ENCODE measurements at places on chromosomes 4 and X.
A peak's percentile ranks its signal among the peaks of the same experiment; 100 is the strongest.

GRCh38 chr4:38611676-38612075 lies 52.3 kb upstream of the KLF3 start:
- no peak for DNase-seq

DNA sequence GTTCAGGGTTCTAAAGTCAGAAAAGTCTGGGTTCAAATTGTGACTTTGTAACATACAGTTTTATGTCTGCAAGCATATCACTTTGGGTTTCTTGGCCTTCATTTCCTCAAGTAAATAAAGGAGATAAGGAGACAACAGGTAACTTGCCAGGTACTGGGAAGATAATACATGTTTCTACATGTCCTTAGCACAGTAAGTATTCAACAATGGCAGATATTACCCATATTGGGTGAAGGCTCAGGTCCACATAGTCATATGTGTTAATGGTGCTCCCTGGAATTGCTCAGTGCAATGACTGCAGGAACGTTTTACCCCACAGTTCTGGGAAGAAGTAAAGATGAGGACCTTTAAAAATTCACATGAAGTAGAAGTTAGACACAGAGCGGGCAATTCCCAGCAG lies 35.8 kb upstream of the GAB1 start:
- DNase-seq: no peak

- no peak for DNase-seq
Observed at GRCh38 chrX:134895805-134896581, 94.8 kb upstream of the SMIM10 start.

DNA sequence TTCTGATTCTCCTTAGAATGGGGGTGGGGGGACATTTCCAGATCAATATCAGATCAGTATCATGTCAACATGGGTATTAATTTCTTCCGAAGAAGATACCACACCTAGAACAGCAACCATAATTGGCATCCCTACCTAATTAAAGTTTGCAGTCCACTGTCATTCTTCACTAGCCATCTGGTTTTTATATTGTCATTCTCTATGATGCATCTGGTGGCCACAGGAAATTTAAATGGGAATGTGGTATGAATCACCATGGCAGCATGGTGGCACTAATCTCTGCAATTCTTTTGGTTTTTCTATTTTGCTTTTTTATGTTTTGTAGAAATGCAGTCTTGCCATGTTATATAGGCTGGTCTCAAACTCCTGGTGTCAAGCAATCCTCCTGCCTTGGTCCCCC lies 16.6 kb upstream of the UBE2D3 start:
- no peak for DNase-seq

DNA sequence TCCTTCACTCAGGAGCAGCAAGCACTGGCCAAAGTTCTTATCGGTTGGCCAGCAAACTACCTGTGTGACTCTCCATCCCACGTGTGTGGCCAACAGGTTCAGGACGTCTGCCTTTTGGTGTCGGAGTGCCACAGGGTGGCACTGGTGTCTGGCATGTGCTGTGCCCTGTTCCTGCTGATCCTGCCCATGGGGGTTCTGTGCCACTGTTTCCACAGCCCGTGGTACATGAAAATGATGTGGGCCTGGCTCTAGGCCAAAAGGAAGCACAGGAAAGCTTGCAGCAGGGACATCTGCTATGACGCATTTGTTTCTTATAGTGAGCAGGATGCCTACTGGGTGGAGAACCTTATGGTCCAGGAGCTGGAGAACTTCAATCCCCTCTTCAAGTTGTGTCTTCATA lies 4.6 kb upstream of the TLR2 start:
- no peak for DNase-seq

GRCh38 chr4:82402196-82402775 lies 28.0 kb downstream of the HNRNPDL start:
- DNase-seq: no peak

- DNase-seq: no peak
Observed at GRCh38 chr4:53717064-53717549, 125.8 kb upstream of the LNX1 start.

GRCh38 chr4:172177382-172177781 lies 364.2 kb downstream of the GALNTL6 start:
- no peak for DNase-seq

GRCh38 chrX:72609313-72609712 lies 36.7 kb upstream of the HDAC8 start:
- DNase-seq: no peak

- no peak for DNase-seq
Observed at GRCh38 chrX:30612250-30612655, 34.7 kb upstream of the TASL start.

GRCh38 chr4:1691737-1692373 lies 7.7 kb upstream of the FAM53A start:
- no peak for DNase-seq

- no peak for DNase-seq
Observed at GRCh38 chr4:158936238-158936637, 166.6 kb upstream of the RAPGEF2 start.

- DNase-seq: no peak
Observed at GRCh38 chr4:46889410-46889809, 19.6 kb downstream of the COX7B2 start.

- peak; percentile 74 for DNase-seq
Observed at GRCh38 chr4:5137927-5138326, 86.6 kb downstream of the STK32B start.

GRCh38 chr4:147485167-147485566 lies 4.3 kb downstream of the EDNRA start:
- no peak for DNase-seq

DNA sequence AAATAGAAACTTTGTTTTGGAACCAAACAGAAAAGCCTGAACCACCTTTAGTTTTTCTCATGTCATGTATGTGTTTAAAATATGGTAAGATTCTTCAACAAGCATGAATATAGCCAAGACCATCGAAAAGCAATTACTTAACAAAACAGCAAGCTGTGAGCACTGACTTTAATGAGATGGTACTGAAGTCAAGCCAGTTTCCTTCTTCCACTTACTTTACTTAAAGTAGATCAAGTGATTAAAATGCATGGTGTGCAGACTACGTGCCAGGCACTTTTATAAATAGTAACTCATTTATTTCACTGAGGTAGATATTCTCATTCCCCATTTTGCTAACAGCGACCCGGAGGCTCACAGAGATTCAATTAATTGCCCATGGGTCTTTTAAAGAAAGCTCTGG lies 46.2 kb upstream of the FGFBP2 start:
- DNase-seq: no peak

DNA sequence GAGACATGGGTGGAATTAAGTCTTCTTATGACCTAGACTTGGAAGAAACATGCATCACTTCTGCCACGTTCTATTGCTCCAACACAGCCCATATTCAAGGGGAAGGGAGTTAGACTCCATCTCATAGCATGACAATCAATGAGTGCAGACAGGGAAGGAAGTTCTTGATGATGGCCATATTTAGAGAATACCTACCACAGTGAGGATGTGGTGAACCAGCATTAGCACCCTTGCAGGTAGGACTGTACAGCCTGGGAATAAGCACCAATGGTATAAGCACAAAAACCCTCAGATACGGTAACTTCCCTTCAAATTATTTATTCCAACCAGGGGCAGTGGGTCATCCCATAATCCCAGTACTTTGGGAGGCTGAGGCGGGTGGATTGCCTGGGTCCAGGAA lies 29.8 kb downstream of the PAGE2 start:
- no peak for DNase-seq

DNA sequence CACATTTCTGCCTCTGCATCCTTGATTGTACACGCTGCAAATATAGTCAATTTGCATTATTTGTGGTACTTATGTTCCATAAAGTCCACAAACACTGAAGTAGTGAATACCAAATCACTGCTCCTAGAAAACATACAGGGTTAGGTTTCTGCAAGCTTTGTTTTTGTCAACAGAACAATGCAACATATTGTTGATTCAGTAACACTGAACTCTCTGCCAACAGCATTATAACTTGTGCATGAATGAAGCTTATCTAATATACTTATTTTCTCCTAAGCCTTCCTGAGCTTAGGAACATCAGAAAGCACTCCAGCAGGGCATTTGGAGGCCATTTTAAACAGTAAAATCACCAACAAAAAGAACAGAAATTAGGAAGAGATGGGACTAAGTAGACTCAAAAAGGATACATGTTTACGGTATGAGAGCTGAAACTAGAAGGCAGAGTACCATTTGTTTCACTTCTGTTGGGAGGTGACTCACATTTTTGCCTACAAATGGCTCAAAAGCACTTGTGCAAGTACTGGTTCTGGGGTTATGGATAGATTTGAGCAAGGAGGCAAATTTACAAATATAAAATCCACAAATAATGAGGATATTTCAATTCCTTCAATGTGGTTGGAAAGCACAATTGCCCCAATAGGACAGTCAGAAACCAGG lies 14.1 kb downstream of the COX18 start:
- no peak for DNase-seq

DNA sequence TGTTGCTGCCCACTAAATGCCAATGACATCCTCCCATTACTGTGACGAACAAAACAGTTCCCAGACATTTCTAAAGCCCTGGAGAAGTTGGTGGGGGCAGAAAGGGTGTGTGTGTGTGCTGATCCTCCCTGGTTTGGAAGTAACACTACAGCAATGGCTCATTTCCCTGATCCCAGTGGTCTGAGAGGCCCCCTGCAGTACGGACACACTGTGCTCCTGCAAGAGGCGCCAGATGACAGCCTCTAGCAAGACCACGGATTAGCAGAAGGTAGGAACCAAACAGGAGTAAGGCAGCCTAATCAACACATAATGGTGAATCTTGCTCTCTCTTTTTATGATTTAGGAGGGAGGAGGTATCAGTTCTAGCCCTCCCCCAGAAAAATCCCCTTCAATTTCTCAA lies 49.6 kb downstream of the CHRDL1 start:
- no peak for DNase-seq

GRCh38 chr4:176824645-176825366 lies 32.1 kb upstream of the VEGFC start:
- no peak for DNase-seq

DNA sequence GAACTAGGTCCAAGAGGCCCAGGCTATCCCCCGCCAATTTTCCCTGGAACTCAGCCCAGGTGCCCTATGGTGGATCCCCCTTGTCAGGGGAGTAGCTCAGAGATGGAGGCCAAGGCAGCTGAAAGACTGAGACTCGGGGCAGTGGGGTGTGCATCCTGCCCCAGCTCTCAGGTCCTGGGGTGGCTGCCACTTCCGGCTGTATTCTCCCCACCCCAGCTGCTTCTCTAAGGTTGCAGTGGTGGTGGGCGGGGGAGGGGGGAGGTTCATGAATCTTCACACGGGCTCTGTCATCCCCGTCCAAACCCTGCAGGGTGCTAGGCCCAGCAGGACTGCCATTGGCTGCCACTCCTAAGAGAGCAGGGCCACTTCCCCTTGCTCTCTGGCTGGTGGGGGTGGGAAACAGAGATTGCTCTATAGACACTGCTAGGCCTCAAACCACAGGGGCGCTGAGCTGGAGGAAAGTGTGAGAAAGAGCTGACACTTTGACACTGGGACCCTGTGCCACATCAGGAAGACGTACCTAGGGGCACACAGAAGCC lies 1.5 kb downstream of the SASH3 start:
- DNase-seq: no peak

GRCh38 chr4:153114771-153115321 lies 89.4 kb upstream of the TRIM2 start:
- DNase-seq: no peak

DNA sequence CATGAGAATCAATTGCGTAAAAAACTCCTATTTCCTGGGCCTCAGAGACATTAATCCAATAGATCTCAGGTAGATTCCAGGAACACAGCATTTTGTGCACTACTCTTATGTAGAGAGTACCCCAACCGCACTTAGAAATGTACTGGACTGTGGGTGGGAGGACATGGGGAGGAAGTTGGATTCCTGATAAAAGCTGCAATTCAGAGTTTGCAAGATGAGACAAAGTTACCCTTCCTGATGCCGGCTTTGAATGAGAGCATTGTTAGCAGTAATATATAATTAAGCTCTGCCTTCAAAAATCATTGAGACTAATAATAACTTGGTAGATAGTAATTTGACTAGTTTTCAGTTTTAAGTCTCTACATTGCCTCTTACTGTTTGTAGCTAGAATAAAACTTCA lies 323.3 kb upstream of the GALNT7 start:
- no peak for DNase-seq

DNA sequence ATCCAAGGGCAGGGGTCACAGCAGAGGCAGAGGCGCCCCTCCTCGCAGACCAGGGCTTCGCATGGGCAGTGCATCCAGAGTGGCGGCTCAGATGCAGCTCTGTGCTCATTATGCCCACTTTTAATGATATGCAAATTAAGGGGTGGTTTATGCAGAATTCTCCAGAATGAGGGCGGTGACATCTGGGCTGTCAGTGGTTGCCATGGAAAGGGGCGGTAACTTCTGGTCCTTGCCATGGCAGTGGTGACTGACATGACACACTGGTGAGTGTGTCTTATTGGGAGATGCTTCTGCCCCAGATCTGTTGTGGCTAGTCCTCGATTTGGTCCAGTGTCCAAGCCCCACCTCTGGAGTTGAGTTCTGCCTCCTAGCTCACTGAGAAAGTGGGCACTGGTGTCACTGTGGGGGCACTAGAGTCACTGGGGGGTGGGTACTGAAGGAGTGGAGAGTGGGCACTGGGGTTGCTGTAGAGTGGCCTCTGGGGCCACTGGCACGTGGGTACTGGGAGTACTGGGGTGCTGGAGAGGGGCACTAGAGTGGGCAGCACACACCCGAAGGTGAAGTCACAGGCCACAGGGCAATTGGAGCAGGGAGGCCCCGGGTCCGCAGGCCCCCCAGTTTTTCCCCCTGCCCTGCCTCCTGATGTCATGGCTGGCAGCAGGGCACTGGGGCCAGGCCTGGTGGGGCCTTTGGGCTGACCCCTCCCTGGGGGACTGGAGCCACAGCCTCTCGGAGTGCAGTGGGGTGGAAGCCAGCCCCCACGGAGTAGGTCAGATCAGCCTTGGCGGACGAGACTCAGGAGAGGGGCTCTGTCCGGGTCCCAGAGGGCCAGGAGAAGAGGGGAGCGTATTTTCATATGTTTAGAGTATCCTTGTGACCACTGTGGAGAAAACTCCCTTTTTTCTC lies 98.6 kb upstream of the NKX1-1 start:
- no peak for DNase-seq

Measured in epithelial cell of proximal tubule (primary cell).